A549 (cell line): ENCODE measurements at places on chromosomes 5 and 9.

DNA sequence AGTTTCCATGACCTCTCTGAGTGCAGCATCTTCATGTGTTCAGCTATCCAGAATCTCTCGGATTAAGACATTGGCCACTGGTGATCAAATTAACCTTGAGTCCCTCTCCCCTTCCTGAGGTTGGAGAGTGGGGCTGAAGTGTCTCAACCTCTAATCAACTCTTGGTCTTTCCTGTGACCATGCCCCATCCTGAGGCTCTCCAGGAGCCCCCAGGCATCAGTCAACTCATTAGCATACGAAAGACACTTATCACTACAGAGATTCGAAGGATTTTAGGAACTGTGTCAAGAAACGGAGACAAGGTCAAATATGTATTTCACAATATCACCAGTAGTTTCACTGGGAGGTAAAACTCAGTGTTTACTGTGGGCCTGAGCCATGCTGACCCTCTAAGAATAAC is 130.2 kb upstream of the CCDC152 start:
- DNase-seq, result no peak

DNA sequence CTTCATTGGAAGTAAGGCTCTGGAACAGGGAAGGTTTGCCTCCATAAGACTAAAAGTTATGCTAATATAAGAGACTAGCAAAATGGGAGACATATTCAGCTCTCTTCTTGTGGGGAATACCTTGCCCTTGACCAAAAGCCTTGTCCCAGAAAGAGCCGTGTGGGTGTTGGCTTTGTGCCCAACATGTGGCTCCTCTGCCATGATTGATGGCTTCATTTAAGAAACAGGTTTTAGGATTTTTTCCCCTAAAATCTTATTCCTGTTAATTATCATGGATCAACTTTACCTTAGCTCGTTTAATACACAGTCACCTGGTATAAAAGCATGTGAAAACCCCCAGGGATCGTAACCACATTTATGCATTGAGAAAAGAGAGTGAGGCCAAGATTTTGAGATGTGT is 38.9 kb downstream of the DOCK8 start:
- DNase-seq, result no peak

- no peak for DNase-seq
Observed at GRCh38 chr9:130672933-130673615, 8.7 kb downstream of the PRDM12 start.

DNA sequence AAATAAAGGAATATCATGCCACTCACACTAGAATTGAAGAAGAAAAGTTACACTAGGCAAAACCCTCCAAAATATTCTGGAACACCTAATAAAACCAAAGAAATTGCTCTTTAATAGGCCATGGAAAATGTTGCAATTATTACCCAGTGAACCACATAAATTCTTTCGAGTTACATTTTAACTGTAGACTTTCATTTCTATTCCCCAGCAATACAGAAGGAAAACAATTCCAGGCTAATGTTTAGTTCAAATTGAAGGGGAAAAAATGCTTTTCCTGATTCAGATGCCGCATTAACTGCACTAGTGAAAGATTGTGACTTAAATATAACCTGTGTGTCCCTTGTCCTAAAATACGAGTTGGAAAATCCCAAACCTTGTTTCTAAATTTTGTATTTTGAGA is 439.3 kb upstream of the ADAMTS16 start:
- no peak for DNase-seq

GRCh38 chr9:90070056-90070455 is 465.2 kb downstream of the GADD45G start:
- DNase-seq, result no peak

GRCh38 chr9:124495126-124496074 is 11.8 kb downstream of the NR5A1 start:
- no peak for DNase-seq

GRCh38 chr9:34398875-34399274 is 22.2 kb upstream of the MYORG start:
- no peak for DNase-seq

DNA sequence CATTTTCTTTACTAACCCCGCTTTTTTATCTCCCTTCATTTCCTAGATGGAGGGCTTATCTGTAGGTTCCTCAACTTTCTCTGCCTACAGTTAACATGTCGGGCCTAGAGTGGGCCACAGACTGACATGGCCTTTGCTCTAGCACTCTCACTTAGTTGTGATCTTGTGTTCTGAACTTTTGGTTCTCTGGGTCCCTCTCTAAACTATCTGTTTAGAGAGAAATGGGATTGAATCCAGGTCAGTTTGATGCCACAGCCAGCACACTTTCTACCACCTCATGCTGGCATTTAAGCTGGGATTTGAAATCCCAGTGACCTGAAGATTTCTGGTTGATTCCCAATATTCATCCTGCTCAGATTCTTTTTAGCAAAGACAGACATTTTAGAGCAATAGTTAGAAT is 388.5 kb upstream of the PAPPA start:
- no peak for DNase-seq

GRCh38 chr5:173238312-173239232 is 3.6 kb upstream of the NKX2-5 start:
- DNase-seq, result no peak

DNA sequence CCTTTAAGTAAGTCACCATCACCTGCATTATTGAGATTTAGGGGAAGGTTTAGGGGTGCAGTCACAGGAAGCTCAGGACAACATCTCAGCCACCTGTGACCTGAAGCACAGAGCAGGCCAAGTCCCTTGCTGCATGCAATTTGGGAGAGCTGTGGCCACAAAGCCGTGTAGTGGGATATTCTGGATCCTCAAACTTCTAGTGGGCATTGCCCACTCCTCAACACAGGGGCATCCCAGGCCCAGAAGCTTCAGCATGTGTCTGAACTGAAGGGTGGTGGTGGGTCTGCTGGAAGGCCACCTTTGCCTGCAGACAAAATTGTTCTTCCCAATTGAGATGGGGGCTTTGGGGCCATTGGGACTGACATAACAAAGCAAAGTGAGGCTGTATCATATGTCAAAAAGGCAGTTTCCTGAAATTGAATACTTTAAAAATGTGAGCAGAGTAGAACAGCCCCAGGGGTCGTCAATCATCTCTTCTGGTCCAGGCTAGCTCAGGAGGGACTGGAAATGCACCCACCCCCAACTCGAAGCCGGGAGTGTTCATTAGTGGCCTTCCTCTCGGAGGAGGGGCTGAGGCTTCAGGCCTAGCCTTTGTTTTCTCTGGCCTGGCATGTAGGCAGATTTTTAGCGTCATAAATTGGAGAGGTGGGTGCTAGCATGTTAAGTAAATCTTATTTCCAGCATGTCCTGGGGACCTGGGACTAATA is 2.8 kb upstream of the GADD45G start:
- DNase-seq, result no peak

DNA sequence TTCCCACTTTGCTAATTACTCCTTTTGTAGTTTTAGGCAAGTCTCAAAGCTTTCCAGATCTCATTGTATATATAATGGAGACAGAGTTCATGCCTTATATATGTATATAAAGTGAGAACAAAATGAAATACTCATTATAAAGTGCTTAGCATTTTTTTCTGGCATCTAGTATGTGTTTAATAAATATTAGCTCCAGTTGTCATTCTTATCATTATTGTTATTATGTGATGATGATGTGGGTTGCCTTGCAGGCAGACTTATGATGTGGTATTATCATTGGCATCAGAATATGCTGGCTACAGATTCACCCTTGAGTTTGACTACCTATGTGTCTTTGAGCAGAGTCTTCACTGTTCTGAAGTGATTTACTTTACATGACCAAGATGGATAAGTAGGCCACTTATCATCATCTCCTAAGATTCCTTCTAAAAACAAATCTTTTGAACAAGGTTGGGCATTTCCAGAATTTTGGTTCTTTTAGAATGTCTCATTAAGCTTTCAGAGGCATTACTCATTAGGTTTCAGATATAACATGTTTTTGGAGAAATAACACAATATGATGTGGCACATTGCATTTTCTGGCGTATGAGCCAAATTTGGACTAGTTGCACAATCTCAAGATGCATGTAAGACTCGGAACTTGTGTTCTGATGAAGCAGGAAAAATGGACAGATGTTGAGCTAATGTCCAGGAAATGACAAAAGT is 145.6 kb upstream of the TNC start:
- no peak for DNase-seq

DNA sequence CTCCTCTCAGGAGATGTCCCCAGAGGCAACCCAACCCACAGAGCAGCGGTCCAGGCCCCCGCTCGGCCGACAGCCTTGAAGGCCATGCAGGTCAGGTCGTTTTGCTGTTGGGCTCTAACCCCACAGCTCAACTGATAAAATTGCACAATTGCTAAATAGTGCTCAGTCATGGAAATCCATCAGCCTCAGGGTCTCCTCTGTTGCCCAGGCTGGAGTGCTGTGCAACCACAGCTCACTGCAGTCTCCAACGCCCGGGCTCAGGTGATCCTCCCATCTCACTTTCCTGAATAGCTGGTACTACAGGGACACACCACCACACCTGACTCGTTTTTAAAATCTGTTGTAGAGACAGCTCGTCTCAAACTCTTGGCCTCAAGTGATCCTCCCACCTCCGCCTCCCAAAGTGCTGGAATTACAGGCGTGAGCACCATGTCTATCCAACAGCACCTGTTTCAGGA is 18.3 kb downstream of the BRD3OS start:
- no peak for DNase-seq
